ENCODE measurements at places on chromosomes 7 and 10.

DNA sequence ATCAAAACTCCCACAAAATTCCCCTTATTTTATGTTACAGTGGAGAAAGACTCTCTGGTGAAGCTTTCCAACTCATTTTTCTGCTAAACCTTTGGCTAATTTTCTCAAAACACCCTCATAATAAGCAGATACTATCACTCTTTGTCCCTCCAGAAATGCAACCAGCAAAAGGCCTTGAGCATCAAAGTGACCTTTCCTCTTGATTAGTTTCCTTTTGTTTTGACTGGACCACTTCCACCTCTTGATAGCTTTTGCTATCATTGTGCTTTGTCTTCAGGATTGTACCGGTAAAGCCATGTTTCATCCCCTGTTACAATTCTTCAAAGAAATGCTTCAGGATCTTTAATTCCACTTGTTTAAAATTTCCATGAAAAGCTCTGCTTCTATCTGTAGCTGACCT lies 115.1 kb upstream of the SLC13A1 start:
- no peak for DNase-seq

GRCh38 chr7:140661124-140661523 lies 11.6 kb upstream of the ADCK2 start:
- DNase-seq = no peak

DNA sequence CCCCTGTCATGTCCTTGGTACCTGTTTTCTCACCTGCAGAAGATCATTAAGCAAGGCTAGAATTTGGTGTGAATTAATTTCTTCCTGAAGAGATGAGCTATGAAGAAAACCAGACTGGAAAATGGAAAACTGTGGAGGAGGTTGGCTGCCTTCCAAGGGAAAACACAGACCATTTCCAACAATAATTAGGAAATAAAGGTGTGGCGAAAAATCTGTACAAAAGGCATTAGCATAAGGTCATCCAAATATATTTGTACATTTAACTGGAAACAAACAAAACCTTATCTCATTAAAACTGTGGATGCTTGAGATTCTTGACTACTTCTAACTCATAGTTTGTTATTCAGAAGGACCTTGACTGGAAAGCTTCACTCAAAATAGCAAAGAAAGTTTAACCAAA lies 1.7 kb downstream of the STN1 start:
- DNase-seq = no peak

GRCh38 chr7:40793132-40793531 lies 658.3 kb downstream of the SUGCT start:
- DNase-seq = peak; percentile 70

DNA sequence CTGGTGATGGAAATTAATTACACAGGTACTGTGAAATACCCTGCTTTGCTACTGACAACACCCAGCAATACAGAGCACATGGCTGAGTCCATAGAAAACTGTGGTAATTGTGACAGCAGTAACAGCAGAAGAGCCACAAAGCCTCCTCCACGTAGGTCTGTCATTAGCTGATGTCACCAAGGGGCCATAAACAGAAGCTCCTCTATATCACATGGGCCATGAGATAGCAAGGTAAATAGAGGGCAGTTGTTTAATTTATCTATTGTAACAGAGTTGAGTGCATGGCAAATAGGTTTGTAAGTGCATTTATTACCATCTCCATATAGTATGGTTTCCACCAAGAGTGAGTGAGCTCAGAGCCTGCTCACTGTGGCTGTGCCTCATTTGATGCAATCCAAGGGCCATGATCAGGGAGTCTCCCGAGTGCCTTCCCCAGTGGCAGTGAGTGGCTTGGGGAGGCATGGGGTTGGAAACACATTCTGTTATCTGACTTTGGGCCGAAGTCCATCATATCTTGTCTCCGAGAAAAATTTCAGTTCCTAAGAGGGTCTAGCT lies 281.2 kb downstream of the SKAP2 start:
- DNase-seq = no peak

DNA sequence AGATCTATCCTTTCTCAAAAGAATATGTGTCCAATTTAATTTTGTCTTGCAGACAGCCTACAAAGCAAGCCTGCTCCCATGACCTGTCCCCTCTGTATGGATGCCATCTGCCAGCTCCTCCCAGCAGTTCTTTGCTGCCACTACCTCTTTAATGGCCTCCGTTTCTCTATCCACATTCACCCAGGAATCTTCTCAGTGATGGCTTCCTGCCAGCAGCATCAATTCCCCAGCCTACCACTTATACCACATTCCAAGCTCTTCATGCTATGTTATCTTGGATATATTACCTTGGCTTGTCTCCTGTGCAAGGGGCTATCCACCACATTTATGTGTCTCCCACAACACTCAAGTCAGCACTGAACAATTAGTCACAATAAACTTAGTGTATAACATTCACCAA lies 133.2 kb downstream of the VPS50 start:
- no peak for DNase-seq

GRCh38 chr7:16531707-16532106 lies 5.1 kb downstream of the LRRC72 start:
- DNase-seq = no peak

DNA sequence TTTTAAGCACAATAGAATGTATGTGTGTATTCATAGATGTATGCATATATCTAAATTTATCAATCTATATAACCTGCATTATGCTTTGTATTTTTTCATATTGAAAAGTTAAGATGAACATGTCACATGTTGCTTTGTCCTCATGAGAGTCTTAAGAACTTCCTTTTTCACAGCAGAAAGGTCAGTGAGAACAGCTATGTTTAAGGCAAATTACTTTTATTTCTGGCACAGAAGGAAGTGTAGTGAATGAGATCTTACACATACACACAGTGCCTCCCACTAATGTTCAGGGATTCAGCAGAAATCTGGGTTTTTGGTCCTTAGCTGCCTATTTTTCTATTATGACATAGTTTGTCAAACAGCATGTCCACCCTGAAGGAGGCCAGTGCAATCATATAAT lies 134.8 kb downstream of the TMEM26 start:
- DNase-seq = no peak

- DNase-seq = peak; percentile 49
Measured at GRCh38 chr10:61643316-61643751, 19.4 kb upstream of the CABCOCO1 start.

Measured in HS-5 (cell line).